Jurkat, Clone E6-1 (cell line): ENCODE measurements at places on chromosomes 5 and 9.

GRCh38 chr9:68625559-68625958 is 79.5 kb upstream of the PIP5K1B start:
- DNase-seq: no peak

DNA sequence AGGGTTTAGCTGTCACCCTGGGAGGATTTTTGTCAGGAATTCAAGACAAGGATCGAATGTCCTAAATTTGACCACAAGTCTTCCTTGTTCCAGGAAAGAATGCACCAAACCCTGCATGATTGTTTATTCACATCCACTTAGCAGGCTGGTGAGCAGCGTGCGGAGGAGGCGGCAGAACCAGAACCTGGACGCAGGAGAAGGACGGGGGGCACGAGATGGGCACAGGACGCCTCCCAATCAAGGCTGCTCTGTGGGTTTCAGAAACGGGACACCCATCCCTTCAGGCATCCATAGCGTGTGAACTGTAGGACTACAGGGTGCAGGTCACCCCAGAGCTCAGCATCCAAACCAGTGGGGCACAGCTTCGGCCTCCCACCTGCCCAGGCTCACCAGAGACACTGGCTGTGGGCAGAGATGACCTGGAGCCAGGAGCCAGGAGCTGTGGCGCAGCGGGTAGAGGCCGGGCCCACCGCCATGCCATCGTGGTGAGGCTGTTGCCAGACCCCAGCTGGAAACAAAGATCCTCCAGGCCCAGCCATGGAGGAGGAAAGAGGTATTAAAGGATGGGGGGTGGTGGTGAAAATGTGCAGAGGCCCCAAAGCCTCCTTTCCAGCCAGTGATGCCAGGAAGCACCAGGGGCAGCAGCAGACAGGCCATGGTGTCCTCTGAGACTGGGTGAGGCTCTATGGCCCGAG is 32.3 kb upstream of the ADAMTS2 start:
- no peak for DNase-seq

DNA sequence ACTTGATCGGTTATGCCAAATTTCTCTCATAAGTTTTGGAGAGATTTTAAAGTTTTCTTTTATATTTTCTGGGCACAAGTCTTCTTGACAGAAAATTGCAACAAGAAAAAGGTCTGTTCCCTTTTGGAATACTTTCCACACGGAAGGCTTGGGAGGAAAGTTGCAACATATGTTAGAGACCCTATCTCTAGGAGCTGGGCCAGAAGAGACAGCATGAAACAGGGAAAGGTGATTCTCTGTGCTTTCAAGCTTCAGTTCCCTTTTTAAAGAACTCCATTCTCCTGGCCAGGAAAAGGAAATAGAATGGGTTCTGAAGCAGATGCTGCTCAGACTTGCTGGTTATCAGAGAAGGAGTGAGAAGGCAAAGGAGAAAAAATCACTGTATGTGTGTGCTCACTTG is 368.3 kb downstream of the SPATA31D1 start:
- no peak for DNase-seq

- no peak for DNase-seq
Measured at GRCh38 chr5:114312658-114313057, 49.2 kb upstream of the KCNN2 start.

- DNase-seq: no peak
Measured at GRCh38 chr9:7370988-7371387, 428.6 kb downstream of the DMAC1 start.

- DNase-seq: no peak
Measured at GRCh38 chr5:124342584-124342983, 403.9 kb downstream of the ZNF608 start.

DNA sequence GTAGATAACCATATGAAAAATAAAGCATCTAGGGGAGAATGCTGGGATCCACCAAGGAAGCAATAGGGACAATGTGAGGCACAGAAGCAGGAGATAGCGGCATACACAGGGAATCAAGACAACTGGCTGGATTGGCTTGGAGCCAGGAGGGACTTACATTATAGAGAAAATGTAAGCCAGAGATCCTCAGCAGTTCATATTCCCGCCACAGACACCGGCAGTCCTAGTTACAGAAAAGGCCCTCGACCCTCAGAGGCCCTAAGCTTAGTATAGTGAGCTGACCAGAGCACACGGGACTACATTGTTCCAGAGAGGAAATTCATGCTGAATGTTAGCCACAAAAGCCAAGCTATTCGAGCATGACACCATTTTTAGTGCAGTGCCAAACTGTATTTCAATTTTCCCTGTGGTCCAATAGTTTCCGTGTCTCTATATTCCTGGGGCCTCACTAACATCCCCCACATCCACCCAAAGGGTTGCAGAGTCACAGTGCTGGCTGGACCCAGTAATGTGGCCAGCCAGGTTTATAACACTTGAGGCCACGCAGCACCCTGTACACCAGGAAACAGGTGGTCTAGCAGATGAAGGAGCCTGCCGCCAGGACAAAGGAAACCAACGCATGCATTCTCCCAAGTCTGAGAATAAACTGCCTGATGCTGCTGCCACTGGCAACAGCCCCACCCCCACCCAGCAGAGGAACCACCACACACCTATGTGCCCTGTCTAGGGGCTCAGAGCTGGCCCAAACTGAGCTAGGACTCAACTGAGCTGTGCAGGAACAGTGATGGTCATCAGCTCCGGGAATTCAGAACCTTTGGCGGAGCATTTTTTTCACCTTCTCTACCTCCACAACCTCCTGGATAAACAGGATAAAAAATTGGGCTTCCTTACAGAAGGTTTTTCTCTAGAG is 693.2 kb upstream of the CHD1 start:
- DNase-seq: no peak

DNA sequence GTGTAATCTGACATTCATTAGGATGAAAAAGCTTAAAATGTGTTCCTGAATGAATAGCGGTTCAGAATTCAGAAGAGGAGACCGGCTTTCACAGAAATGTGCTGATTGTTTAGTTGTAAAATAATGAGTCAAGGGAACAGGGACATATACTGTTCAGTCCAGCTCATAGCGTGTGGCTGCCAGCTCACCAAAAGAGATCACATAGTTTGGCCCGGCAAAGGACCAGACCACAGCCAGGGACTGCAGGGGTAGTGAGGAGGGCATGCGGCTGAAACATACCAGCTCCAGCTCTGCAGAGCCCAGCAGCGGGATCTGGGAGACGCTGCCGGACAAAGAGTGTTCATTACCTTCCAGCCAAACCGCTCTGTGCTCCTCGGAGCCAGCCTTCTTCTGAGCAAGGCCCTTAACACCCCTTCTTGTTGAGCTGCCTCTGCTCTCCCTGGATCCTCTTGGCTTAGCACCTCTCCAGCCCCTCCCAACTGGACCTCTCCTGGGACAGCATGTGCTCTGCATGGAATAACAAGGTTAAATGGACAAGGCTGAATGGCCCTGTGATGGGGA is 116.8 kb upstream of the CNTLN start:
- DNase-seq: no peak

DNA sequence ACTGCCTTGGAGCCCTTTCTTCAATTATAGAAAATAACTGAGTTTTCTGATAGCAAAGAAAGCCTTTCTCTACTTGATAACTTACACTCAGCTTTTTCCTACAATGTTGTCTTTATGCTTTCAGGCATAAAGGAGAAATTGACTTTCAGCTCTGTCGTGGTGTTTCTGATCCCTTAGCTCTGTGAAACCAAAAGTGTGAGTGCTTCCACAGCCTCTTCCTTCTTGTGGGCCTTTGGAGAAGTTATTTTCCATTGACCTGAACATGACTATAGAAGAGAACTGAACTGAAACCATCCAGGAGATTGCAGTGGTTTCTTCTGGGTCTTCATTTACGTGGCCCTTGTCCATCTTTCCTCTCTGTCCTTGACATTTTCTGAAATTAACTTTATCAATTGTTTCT is 59.5 kb upstream of the EQTN start:
- no peak for DNase-seq

DNA sequence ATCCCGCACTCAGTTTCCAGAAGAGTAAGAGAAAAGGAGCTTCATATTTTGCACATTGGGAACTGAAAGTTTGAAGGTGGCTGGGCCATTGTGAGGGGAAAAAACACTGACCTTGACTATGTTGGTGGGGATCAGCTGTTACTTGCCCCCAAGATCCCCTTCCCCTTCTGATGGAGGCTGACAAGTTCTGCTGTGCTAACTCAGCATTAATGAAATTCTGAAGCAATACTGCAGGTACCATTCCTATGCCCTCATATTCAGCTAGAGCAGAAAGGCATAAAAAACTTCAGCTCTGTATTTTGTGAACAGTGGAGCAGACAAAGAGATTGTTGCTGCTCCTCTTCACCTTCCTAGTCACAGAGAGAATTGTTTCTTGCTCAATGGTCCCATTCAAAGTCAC is 1013.8 kb upstream of the C9orf72 start:
- DNase-seq: no peak

DNA sequence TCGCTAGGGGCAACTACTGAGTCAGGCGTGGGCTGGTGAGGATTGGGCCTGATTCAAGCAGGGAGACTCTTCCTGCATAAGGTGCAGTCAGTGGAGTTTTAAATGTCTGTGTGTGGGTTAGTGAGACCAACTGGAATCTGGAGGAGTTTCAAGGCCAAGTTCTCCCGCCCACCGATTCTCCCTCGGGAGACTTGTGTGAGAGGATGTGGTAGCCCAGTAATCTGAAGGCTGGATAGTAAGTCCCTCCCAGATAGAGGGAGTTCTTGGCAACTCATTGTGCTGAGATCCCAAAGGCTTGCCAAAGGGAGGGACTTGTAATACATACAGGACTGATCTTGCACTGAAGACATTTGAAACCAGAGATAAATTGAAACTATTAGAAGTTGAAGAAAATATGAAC is 51.8 kb downstream of the WDR36 start:
- DNase-seq: no peak

DNA sequence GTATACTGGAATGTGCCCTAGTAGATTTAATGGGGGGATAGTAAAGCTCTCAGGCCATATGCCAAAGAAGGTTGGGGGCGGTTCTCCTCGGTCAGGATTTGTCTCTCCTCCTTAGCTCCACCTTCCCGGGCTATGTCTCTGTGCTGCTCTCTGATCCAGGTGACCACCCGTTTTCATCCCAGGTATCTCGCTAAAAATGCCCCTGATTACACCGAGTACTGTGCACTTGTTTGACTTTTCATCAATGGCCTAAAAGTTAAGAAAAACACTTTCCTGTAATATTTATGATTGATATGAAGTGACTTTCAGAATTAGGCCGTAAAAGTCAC is 724 bp downstream of the NDUFS6 start:
- no peak for DNase-seq

GRCh38 chr5:81146031-81146430 is 87.1 kb upstream of the CKMT2 start:
- no peak for DNase-seq

GRCh38 chr9:85163825-85164224 is 494.3 kb downstream of the NTRK2 start:
- no peak for DNase-seq

- no peak for DNase-seq
Measured at GRCh38 chr9:15369238-15369637, 53.4 kb upstream of the SNAPC3 start.

DNA sequence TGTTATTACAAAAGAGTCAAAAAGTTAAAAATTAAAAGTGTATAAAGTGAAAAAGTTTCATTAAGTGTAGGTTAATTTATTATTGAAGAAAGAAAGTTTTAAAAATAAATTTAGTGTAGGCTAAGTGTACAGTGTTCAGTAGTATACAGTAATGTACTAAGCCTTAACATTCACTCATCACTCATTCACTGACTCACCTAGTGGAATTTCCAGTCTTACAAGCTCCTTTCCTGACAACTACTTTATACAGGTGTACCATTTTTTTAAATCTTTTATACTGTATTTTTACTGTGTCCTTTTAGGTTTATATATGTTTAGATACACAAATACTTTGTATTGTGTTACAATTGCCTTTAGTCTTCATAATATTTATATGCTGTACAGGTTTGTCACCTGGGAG is 530.2 kb upstream of the FAM174A start:
- no peak for DNase-seq

- DNase-seq: no peak
Measured at GRCh38 chr9:137665697-137666512, 47.1 kb downstream of the EHMT1 start.

GRCh38 chr5:154501566-154501965 is 23.5 kb upstream of the HAND1 start:
- DNase-seq: no peak

DNA sequence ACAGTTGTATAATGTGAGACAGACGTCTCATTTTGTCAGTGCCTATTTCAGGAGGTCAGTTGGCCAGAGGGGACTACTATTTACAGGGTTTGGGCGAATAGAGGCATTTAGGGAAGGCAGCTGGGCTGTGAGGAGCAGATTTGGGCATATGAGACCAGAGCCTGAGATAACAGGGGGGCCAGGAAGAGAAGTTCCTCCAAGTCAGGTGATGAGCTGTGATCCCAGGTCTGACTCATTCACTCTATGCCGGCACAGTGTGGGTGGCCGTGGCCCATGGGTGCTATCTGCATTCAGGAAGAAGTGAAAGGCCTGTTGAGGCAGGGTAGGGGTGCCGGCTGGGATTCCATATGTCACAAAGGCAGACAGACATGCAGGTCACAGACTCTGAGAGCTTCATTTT is 142.8 kb downstream of the PDZD2 start:
- no peak for DNase-seq

DNA sequence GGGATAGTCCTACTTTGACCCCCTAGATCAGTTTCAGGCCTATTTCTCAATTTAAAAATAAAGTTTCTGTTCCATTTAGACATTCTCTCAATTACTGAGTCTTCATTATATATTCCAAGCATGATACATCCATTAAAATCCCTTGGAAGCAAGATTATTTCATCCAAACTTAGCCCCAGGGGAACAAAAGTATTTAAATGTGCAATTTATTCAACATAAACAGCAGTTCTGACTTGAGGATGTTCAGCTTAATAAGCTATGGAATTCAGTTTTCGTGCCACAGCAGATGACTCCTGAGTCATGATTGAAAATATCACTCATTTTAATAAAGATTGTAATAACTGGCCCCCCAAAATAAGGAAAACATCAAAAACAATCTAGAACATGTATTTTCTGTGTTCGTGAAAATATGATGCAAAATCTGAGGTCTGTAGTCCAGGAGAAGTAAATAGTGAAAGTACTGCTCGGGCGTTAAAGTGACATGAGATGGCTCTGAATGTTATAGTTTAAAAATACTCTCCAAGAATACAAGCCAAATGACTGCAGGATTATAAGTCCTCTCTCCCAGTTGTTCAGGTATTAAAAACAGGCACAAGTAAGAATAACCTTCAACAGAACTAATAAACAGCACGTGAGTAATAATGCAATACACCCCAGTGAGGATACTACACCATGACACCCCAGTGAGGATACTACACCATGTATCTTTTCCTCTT is 67.1 kb downstream of the RETREG1 start:
- DNase-seq: no peak
